Stimulated activated CD8-positive, alpha-beta memory T cell treated with anti-CD3 and anti-CD28 coated beads, Interleukin-2, amount 100 ng/mL, for 1 hour (primary cell): ENCODE measurements at places on chromosomes 11 and 22.
A peak's percentile ranks its signal among the peaks of the same experiment; 100 is the strongest.

- DNase-seq: no peak
Measured at GRCh38 chr11:5284637-5285036, 14.9 kb upstream of the HBE1 start.

DNA sequence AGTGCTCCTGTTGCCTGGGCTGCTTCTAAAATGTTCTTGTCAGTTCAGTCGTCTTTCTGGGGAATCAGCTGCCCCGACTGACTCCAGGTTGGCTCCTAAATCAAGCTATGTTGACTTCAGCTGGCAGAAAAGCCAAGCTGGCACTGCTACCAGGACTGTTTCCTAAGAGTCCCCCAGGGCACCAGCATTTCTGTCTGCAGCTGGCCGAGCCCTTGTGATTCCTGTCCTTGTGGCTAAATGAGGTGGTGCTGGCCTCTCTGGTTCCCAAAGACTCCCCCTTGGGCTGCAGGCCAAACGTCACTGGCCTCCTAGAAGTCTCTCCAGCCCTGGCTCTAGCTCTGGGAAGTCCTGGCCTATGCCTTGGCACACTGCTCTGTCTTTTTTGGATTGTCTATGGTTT is 31.1 kb downstream of the GRAMD1B start:
- no peak for DNase-seq

GRCh38 chr22:31579835-31580242 is 82.2 kb downstream of the PISD start:
- no peak for DNase-seq

DNA sequence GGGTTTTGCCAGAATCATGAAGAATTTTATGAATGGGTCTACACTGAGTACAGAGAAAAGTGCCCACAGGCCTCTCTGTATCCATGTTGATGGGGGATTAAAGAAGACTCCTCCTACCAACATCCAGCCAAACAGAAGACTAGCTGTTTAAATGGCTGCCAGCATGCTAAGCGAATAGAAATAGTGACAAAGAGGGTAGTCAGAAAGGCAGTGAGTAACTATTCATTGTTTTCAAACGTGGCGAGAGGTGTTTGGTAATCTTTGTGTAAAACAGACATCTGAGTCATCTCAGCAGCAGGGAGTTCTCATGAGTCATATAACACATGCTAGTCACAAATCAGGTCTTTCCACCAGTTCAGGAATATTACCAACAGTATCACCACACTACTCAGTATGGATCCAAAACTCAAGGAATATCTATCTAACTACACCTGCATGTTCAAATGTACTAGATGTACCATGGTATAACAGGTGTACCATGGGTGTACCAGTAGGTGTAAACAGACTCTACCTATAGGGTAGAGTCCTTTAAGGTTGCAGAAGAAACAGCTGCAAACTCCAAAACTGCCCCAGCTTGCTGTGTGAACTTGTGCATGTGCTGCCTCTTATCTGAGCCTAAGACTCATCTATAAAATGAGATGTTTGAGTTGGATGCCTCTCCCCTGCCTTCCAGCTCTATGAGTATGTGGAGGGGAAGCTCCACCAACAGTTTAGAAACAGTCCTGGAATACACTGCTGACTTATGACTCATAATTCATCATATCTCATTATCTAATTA is 82.0 kb downstream of the SLC1A2 start:
- no peak for DNase-seq

DNA sequence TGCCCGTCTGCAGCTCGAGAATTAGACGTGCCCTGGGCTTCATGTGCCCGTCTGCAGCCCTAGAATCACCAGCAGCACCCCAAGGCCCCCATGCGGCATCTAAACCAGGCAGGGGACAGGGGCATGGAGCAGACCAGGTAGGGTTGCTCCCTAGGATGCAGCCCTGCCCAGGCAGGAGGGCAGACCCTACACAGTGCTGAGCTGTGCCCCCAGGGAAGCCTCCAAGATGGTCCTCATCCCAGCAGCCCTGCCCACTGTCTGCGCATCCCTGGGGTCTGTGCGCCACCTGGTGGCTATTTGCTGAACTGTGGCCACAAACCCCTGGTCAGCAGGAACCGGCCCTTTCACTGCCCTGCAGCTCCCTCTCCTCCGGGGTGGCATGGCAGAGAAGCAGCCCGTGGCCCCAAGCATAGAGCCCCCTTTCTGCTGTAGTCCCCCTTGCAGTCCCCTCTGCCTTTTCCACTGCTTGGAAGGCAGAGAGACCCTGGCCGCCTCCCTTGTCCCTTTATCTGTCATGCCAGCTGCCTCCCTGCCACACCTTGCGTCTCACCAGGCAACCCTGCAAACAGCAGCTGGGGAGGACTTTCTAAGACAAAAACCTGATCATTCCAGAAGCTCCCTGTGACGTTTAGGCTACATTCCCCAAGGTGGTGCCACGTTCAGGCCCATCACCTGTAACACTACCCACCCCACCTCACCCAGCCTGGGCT is 86.6 kb downstream of the KCNQ1 start:
- peak; percentile 41 for DNase-seq
